PC-3 (cell line): ENCODE measurements at places on chromosomes 6 and 20. TPM values are rescaled to one million over a fixed set of nuclear protein-coding genes. Genes with fewer than 3 reads are reported as not detected.

TFAP2D gene
- not detected in 2 replicates for total RNA-seq

GRCh38 chr6:41564448-41565142 is 18.4 kb downstream of the FOXP4 start:
- H3K4me1 ChIP-seq = no peaks in the 10 kb centered on the region
- DNase-seq = no peak
- no peak overlapping the region for H3K27ac ChIP-seq
- H3K4me3 ChIP-seq = no peak overlapping the region

DNA sequence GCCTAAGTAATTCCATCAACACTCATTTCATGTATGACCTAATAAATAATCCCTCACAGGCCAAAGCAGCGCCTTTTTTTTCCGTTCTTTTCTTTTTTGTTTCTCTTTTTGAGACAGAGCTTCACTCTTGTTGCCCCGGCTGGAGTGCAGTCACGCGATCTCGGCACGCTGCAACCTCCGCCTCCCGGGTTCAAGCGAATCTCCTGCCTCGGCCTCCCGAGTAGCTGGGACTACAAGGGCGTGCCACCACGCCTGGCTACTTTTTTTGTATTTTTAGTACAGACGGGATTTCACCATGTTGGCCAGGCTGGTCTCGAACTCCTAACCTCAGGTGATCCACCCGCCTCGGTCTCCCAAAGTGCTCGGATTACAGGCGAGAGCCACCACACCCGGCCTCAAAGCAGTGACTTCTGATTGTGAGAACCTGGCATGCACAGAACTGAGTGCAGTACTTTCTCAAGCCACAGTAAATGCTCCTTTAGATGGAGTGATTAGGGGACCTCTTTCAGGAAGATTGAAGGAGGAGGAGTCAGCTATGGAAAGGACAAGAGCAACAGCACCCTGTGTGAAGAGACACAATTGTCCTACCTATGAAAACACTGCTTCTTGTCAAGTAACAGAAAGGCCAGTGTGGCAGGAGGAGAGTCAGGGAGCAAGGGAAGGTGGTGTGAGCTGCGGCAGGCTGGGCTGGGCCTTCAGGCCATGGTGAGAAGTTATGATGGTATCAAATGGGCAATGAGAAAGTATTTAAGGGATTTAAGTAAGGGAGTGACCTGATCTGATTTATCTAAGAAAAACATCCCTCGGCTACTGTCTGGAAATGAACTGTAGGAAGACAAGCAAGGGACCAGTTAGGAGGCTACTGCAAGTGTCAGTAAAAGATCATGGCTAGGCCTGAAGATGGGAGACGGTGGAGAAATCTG is 1.7 kb upstream of the SCAF8 start:
- peaks cover 20% of the 10 kb centered on the region for H3K4me1 ChIP-seq
- no peaks in the 10 kb centered on the region for H3K27me3 ChIP-seq
- no peaks in the 10 kb centered on the region; the same call in 1 of the 2 replicates for H3K36me3 ChIP-seq
- H3K27ac ChIP-seq = no peak overlapping the region
- DNase-seq = peak; percentile 5
- peak overlapping the region; percentile 79; the same call in 1 of the 2 replicates for H3K4me3 ChIP-seq

DNA sequence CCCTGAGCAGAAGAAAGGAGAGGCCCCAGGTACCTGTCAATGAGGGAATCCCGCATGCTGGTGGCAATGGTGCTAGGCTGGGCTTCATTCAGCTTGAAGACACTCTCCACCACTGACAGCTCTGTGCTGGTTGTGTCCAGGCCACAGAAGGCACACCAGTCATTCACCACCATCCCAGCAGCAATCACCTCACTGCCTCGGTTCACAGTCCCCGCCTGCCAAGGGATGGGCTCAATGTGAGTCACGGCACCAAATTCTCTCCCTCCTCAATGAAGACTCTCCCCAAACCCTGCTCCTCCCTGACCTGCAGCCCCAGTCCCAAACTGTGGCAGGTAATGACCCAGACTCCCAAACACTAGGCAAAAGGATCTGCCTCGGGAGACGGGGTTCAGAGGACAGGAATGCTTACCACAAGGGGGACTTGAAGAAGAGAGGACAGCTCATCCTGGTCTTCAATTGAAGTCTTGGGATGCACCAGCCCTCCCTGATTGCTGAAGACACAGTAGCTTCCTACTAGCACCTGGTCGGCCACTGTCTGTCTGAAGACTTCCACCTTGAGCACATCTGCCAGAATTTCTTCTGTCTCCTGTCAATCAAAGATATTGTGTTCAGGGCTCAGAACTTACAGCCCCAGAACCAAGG is 1.7 kb upstream of the MMP24OS start:
- H3K36me3 ChIP-seq = peaks cover 41% of the 10 kb centered on the region
- H3K27me3 ChIP-seq = no peaks in the 10 kb centered on the region
- DNase-seq = no peak
- no peak overlapping the region for H3K4me3 ChIP-seq

- H3K36me3 ChIP-seq = no peaks in the 10 kb centered on the region
- H3K4me1 ChIP-seq = no peaks in the 10 kb centered on the region
- no peak overlapping the region for H3K4me3 ChIP-seq
- H3K27ac ChIP-seq = no peak overlapping the region
- DNase-seq = no peak
These were observed 227.3 kb downstream of the PREX1 start for GRCh38 chr20:48600470-48600945.

- no peak for DNase-seq
- no peaks in the 10 kb centered on the region for H3K4me1 ChIP-seq
- H3K4me3 ChIP-seq = no peak overlapping the region
- H3K27ac ChIP-seq = no peak overlapping the region
- no peaks in the 10 kb centered on the region for H3K27me3 ChIP-seq
- H3K36me3 ChIP-seq = no peaks in the 10 kb centered on the region
These were observed 8.7 kb upstream of the SDHAF4 start for GRCh38 chr6:70557998-70558397.

DNA sequence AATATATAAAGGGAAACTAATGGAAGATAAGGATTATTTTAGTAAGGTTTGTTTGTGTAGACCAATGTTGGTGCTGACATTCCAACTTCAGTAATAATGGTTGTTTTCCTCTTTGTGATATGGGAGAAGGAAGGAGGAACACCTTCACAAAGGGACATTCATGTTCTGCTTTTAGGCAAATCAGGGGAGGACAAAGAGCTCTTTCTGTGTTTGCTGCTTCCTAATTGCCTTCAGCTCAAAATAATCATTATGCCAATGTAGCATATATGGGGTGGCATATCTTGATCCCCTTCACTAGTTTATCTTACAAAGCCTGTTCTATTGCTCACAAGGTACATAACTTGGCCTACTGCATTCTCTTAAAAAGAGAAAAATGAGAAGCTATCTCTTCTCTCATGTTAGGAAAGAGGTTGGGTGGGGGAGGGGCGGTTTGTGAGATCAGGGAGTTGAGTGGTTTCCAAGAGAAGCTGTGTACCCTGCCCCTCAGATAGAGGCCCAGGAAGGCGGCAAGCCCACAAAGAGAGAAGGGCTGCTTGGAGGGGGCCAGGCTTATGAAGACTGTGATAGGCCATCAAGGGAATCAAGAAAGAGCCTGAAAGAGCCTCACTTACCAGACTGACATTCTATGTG is 4.7 kb upstream of the ADGRG6 start:
- no peaks in the 10 kb centered on the region for H3K27me3 ChIP-seq
- no peak overlapping the region for H3K4me3 ChIP-seq
- H3K4me1 ChIP-seq = peaks cover 25% of the 10 kb centered on the region
- DNase-seq = no peak
- H3K27ac ChIP-seq = no peak overlapping the region

GRCh38 chr6:105726902-105727655 is 324.2 kb upstream of the PREP start:
- H3K27ac ChIP-seq = no peak overlapping the region
- H3K4me1 ChIP-seq = no peaks in the 10 kb centered on the region
- no peak for DNase-seq
- H3K36me3 ChIP-seq = no peaks in the 10 kb centered on the region
- H3K4me3 ChIP-seq = no peak overlapping the region
- H3K27me3 ChIP-seq = no peaks in the 10 kb centered on the region

DNA sequence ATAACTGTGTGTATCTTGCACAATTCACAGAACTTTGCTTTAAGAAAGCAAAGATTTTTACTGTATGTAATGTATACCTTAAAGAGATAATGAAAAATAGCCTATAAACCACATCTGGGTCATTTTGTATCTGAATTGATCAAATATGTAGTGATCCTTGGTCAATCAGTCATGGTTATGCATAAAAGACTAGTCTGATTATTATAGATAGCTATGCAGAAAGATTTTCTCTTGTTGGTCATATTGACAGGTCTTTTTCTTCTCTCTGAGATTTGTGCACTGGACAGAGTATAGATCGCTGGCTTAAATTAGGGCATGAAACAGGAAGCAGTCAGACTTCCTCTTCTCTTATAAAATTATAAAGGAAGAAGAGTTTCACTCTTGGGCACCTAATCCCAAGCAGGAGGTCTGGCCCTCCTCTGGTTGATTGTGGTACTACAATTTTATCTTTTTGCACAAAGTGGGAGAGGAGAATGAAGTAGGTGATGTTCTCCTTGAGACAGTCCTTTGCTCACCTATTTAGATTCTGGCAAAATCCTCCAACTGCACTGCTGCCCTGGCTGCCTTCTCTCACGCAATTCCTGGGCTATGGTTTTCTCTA is 380.9 kb upstream of the RGS17 start:
- H3K27me3 ChIP-seq = no peaks in the 10 kb centered on the region
- H3K4me1 ChIP-seq = no peaks in the 10 kb centered on the region
- H3K36me3 ChIP-seq = no peaks in the 10 kb centered on the region
- DNase-seq = peak; percentile 65
- H3K4me3 ChIP-seq = no peak overlapping the region

GRCh38 chr6:53258774-53259155 is 90.0 kb downstream of the ELOVL5 start:
- no peaks in the 10 kb centered on the region for H3K27me3 ChIP-seq
- DNase-seq = no peak
- peaks cover 20% of the 10 kb centered on the region for H3K36me3 ChIP-seq
- H3K4me3 ChIP-seq = no peak overlapping the region
- no peak overlapping the region for H3K27ac ChIP-seq

- no peaks in the 10 kb centered on the region for H3K36me3 ChIP-seq
- H3K4me3 ChIP-seq = no peak overlapping the region
- H3K4me1 ChIP-seq = peaks cover 9% of the 10 kb centered on the region; the same call in 1 of the 2 replicates
- DNase-seq = peak; percentile 44
- no peak overlapping the region for H3K27ac ChIP-seq
- H3K27me3 ChIP-seq = no peaks in the 10 kb centered on the region
These were observed 381.9 kb upstream of the ARID1B start for GRCh38 chr6:156395276-156395675.

DNA sequence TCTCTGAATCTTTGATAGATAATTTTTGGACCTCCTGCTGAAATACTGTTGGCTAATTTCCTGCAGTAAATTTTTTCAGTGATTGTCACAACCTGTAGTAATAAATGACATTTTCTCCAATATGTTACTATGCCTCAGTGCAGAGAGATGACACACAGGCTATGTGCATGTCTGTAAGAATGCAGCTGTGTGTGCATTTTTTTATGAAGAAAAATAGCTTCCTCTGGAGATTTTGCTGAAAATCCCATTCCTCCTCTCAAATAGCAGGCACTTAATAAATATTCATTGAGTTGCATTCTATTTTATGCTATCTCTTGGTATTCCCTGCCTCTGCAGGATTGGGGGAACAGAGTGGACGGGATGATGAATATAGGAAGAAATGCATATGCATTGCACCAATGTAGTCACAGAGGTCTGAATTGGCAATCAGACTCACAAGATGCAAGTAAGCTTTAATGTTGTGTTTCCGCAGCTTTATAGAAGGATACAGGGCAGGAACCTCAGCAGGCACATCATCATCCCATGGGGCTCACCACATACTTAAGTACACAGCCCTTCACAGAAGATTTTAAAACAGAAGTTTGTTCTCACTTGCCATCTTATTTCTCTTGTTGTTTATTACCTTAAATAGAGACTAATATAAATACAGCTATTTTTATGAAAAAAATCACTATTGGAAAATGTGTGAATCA is 474.7 kb downstream of the EPM2A start:
- H3K36me3 ChIP-seq = no peaks in the 10 kb centered on the region
- no peaks in the 10 kb centered on the region for H3K4me1 ChIP-seq
- no peak overlapping the region for H3K4me3 ChIP-seq
- DNase-seq = no peak
- no peak overlapping the region for H3K27ac ChIP-seq

DNA sequence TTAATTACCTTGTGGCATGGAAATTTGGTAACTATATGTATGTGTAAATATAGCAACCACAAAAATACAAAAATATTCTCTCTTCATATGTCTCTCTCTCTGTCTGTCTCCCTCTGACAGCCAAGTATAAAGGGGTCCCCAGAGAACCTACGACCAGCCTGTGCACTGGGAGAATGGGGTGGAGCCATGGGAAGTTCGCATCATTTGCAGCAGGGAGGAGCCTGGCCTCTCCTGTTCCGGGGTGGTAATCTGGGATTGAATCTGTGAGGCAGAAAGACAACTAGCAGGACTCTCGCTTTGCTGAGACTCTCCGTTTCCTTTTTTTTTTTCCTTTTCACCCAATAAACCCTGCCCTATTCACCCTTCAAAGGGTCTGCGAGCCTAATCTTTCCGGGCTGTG is 1109.1 kb downstream of the HACE1 start:
- no peaks in the 10 kb centered on the region for H3K27me3 ChIP-seq
- H3K27ac ChIP-seq = no peak overlapping the region
- no peaks in the 10 kb centered on the region for H3K36me3 ChIP-seq
- no peak overlapping the region for H3K4me3 ChIP-seq
- no peaks in the 10 kb centered on the region for H3K4me1 ChIP-seq

DNA sequence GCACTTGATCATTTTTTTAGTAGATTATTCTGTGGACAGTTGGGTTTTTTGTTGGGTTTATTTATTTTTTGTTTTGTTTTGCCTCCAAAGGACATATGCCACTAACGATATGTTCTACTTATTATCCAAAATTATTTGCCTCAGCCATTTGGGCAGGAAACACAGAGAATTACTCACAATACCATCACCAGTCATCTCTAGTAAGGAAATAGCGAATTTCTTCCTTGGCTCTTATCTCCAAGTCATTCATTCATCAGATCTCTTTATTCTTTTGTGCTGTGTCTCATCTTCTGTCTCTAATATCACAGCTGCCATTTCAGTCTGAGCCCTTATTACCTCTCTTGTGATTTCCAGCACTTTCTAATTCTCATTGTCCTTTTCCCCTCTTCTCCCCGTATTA is 130.4 kb upstream of the SMLR1 start:
- no peak overlapping the region for H3K27ac ChIP-seq
- DNase-seq = peak; percentile 17
- H3K4me3 ChIP-seq = no peak overlapping the region
- no peaks in the 10 kb centered on the region for H3K27me3 ChIP-seq

GRCh38 chr20:3041854-3042409 is 1.5 kb upstream of the GNRH2 start:
- no peaks in the 10 kb centered on the region for H3K27me3 ChIP-seq
- H3K4me1 ChIP-seq = peaks cover 15% of the 10 kb centered on the region
- H3K27ac ChIP-seq = no peak overlapping the region
- no peak overlapping the region for H3K4me3 ChIP-seq
- DNase-seq = no peak

- H3K4me1 ChIP-seq = peaks cover 39% of the 10 kb centered on the region
- peak; percentile 80 for DNase-seq
- H3K27me3 ChIP-seq = no peaks in the 10 kb centered on the region
- H3K27ac ChIP-seq = peak overlapping the region; percentile 90
These were observed 11.4 kb downstream of the TEAD3 start for GRCh38 chr6:35485402-35485877.

DNA sequence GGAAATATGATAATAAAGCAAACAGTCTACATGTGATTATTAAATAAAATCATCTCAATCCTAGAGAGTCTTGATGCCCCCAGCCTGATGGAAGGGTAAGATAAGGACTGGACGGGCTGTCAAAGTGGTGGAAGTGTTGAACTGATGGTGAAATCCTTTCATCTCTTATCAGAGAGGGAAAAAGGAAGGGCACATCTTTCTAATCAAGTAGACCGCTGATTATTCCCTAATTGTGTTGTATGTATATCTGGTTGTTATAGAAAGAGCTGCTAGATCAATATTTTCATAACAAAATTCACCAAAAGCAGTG is 184.5 kb downstream of the PDE7B start:
- no peak for DNase-seq
- no peak overlapping the region for H3K4me3 ChIP-seq
- H3K4me1 ChIP-seq = no peaks in the 10 kb centered on the region
- no peak overlapping the region for H3K27ac ChIP-seq

TMEM170B gene
- 0.52 and 0.66 TPM in 2 replicates for total RNA-seq
